ENCODE measurements at places on chromosomes 13 and 19.
A peak's percentile ranks its signal among the peaks of the same experiment; 100 is the strongest.

GRCh38 chr19:13938301-13939064 lies at the start of gene PODNL1:
TSS of gene PODNL1 (minus strand) at chr19:13938417. CDS start at chr19:13938181, 236 bp downstream.
- no peak for DNase-seq

GRCh38 chr13:39044536-39044935 lies 6.3 kb downstream of the NHLRC3 start:
- no peak for DNase-seq

- DNase-seq = no peak
These were observed 62.8 kb downstream of the TPT1 start for GRCh38 chr13:45278096-45278645.

DNA sequence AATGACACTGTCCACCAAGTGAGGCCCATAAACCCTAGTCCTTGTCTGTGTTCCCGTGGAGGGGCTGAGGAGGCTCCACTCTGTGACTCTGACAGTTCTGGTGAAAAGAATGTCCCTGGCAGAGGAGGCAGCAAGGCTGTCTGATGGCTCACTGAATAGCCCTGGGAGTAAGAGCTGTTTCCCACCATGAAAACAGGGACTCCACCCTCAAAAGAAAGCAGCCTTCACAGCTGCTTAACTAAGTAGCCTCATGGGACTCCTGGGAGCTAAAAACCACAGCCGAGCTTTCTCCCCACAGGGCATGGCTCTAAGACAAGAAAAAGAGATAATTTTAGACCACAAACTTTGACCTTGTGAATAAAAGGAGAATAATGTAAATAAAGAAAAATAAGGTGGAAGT lies 135.1 kb upstream of the FRY start:
- no peak for DNase-seq

- DNase-seq = no peak
These were observed 46.9 kb downstream of the GPALPP1 start for GRCh38 chr13:45036206-45036605.

DNA sequence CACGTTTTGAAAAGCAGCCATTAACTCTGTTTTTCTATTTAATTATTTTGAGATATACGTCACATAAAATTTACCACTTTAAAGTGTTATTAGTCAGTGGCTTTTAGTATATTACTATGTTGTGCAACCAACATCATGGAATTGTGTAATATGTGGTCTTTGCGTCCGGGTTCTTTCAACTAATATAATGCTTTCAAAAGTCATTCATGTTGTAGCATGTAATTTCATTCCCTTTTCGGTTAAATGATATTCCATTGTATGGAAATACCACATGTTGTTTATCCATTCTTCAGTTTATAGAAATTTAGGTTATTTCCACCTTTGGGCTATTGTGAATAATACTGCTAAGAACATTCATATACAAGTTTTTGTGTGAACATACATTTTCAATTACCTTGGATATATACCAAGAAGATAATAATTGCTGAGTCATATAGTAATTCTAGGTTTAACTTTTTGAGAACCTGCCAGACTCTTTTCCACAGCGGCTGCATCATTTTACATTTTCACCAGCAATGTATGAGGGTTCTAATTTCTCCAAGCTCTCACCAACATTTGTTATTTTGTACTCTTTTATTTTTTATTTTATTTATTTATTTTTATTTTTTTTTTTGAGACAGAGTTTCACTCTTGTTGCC lies 28.1 kb upstream of the CLDN10 start:
- DNase-seq = no peak

- DNase-seq = peak; percentile 93
These were observed 5.5 kb upstream of the EMP3 start for GRCh38 chr19:48319647-48320541.

- no peak for DNase-seq
These were observed 294.9 kb downstream of the DLEU7 start for GRCh38 chr13:50548586-50548985.
